ENCODE measurements at places on chromosomes 2 and 18.

- no peak for DNase-seq
These were observed 43.3 kb downstream of the PLB1 start for GRCh38 chr2:28539118-28539541.

- peak; percentile 33 for DNase-seq
These were observed 126.2 kb upstream of the LGALSL start for GRCh38 chr2:64327510-64328414.

- no peak for DNase-seq
These were observed 54.5 kb upstream of the NEMP2 start for GRCh38 chr2:190589008-190589407.

DNA sequence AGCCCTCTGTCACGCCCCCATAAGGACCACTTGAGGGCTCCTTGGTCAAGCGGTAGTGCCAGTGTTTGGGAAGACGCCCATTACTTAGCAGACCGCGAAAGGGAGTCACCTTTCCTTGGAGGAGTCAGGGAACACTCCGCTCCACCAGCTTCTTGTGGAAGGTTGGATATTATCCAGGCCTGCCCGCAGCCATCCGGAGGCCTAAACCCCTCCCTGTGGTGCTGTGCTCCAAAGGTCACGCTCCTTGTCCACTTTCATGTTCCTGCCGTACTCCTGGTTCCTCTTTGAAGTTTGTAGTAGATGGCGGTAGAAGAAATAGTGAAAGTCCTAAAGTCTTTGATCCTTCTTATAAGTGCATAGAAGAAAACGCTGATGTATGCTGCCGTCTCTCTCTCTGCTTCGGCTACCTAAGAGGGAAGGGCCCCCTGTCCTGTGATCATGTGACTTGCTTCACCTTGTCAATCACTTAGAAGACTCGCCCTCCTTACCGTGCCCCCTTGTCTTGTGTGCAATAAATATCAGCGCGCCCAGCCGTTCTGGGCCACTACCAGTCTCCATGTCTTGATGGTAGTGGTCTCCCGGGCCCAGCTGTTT is 1.7 kb upstream of the CATIP start:
- DNase-seq: no peak

DNA sequence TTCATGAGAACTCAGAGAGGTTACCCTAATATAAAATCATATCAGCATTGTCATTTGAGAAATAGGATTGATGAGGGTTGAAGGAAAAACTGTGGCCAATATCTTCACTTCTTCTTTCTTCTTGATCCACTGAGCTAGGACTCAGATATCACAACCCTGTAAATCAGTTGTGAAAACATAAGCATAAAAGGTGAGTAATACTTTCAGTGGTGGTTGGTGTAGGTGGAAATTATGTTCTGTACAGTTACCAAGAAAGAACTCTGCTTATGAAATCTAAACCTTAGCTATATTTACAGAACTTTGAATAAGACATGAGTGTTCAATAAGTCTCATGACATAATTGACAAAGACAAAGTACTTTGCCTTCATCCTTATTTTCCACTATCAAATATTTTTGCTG is 56.3 kb downstream of the PAX3 start:
- DNase-seq: no peak

- DNase-seq: no peak
These were observed 27.3 kb downstream of the SPTBN1 start for GRCh38 chr2:54483426-54483825.

GRCh38 chr18:40258311-40258710 is 1696.7 kb upstream of the PIK3C3 start:
- no peak for DNase-seq

- DNase-seq: no peak
These were observed 63.2 kb downstream of the SCG2 start for GRCh38 chr2:223538920-223539440.

DNA sequence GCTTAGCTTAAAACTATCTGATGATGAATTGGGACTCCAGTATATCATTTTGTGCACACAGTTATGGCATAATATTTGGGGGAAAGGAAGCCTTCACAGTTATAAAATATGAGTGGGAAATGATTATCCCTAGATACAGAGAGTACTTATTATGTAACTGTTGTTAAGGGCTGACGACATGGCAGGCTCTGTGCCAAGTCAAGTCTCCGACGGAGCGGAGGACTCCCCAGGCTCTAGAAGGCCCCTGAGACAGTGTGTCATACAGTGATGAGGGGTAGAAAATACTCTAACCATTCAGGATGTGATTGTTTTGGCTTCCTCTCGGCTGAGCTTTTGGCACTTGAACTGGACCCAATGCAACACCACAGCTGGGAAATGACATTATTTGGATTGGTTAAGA is 211.8 kb downstream of the SLC8A1 start:
- no peak for DNase-seq

- DNase-seq: no peak
These were observed 4.1 kb upstream of the LOXHD1 start for GRCh38 chr18:46660957-46661749.

- DNase-seq: peak; percentile 38
These were observed 14.8 kb downstream of the ASPRV1 start for GRCh38 chr2:69946351-69947324.

GRCh38 chr2:168519534-168520308 is 63.6 kb downstream of the CERS6 start:
- DNase-seq: no peak

- no peak for DNase-seq
These were observed 79.4 kb downstream of the TMEM182 start for GRCh38 chr2:102841107-102841840.

All from effector CD4-positive, alpha-beta T cell (primary cell).